ENCODE measurements at places on chromosomes 7 and 10.

DNA sequence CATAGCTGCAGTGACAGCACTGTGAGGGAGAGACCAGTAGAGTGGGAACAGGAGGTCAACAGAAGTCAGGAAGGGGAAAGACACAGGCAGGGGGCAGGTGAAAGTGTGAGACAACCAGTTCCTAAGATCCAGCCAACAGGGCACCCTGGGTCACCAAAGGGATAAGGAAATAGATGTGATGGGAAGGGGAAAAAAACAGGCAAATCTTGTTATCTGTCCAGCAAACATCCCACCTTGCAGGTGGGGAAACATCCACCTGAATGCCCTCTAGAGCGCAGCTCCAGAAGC lies 42.5 kb downstream of the DPCD start:
- DNase-seq: no peak

DNA sequence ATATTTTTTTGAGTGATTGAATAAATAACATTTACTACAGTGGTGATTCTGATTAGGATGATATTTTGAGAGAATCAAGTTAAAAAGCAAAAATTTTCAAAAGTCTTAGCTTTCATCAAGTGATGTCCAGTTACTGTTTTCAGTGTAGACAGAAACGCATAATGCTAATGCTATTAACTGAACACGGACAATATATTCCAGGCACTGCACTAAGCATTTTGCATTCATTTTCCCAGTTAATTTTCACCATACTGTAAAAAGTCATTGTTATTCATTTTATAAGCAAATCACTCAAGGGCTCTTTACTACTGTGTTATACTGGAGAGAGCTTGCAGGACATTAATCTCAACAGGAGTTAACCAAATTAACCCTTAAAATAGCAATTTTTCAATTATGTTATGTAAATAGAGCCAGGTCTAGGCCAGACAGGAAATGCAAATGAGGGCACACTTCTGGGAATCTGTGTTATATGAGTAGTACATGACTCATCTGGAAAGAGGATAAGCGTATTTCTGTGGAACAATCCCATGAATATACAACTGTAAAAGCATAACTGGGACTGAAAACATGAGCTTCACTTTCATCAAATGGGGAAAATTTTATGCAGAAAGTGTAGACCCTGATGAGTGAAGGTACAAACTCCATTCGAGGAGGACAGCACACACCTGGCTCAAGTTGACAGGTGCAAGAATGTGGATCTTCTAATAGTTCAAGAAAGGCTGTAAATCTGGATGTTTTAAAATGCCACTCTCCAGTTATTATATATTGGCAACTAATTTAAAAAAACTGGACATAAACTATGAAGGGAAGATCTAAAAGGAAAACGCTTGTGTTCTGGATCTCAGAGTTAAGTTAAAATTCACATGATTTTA lies 75.4 kb downstream of the ANK3 start:
- no peak for DNase-seq

DNA sequence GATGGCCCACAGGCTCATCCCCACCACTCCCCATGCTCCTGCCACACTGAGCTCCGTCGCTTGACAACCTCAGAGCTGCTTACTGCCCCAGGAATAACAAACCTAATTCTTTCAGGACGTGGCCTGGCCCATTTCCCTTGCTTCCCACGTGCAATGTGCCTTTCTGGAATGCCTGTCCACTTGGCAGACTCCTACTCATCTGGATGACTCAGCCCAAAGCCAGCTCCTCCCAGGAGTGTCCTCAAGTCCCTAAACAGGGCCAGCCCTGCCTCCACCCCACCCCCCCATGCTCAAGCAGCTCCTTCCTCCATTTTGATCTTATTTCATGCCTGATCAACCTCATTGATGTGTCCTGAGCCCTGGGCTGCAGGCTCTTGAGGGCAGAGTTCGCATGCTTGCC lies 164.9 kb upstream of the RNF32 start:
- no peak for DNase-seq

- peak; percentile 84 for DNase-seq
Measured at GRCh38 chr10:75402486-75403143, 1.1 kb upstream of the ZNF503 start.

GRCh38 chr7:119026391-119026790 lies 801.9 kb downstream of the ANKRD7 start:
- no peak for DNase-seq

GRCh38 chr10:96272316-96273280 lies 1.2 kb upstream of the BLNK start:
- DNase-seq: no peak

GRCh38 chr10:29820890-29821461 lies 186.2 kb upstream of the SVIL start:
- no peak for DNase-seq

DNA sequence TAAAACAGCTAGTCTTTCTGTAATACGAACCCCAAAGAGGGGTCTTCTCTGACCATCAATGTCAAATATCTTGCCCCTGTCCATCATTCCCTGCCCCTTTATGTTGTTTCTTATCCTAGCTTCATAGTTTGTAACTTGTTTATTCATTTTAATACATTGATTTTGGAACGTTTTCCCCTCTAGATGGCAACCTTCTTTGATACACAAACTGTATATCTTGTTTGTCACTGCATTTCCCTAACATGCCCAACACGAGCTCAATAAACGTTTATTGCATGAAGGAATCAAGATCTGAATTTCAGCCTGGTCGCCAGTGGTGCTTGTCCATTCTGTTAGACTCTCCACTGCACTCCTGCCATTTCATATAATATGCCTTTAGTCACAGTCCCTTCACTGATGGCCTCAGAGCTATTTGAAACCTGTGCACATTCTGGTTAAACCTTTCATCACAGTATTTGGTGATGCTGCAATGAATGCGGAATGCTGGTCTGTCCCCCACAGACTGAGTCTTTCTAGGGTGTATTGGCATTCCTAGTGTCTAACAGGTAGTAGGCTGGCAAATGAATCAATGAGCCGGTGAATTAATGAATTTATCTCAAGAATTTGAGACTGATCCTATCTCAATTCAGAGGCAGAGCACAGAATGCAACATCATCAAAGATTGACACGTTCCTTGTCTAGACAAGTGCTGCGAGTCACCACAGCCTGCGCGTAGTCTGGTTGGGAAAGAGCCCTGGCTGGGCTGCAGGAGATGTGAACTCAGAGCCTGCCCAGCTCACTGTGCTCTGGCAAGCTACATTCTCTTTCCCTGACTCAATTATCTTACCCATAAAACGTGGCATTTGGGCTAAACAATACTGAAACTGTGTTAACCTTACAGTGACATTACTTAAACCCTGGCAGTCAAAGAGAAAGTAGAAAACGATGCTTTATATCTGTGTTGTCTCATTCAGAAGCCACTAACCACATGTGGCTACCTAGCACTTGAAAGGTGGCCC lies 55.2 kb upstream of the FRMD4A start:
- DNase-seq: no peak

- no peak for DNase-seq
Measured at GRCh38 chr7:134774119-134774518, 5.3 kb upstream of the CALD1 start.

DNA sequence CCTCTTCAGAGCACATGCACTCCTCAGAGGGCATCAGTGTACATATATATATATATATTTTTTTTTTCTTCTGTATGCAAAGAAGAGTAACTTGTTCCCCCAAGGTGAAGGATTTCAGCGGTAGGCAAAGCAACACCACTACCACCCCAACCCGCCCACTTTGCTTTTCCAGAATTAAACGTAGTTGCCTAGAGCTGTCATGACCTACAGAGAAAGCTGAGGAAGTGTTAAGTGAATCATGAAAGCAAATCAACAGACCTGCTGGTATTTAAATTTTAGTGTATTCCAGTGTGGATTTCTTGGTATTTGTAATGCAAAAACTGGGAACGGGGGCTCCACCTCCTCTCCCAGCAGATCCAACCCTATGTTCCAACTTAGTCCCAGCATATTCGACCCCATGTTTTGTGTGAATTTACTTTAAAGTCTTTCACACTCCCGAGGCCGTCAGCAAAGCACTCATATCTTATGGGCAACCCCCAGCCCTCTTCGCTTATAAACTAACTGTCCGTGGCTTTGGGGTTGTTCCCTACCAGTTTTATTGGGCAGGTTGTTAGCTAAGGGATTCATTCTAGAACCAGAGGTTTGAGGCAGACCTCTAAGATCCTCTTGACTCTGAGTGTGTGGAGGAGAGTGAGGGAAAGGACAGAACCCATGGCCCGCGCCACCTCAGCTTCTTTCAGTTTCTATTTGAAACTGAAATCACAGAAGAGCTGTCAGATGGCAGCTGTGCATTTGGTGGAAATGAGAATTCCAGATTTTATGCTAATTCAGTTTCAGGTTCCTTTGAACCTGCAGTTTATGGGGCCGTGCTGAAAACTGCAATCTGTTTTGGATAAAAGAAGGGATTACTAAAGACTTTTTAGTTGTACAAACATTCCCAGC lies 450.2 kb upstream of the GALNT17 start:
- no peak for DNase-seq

DNA sequence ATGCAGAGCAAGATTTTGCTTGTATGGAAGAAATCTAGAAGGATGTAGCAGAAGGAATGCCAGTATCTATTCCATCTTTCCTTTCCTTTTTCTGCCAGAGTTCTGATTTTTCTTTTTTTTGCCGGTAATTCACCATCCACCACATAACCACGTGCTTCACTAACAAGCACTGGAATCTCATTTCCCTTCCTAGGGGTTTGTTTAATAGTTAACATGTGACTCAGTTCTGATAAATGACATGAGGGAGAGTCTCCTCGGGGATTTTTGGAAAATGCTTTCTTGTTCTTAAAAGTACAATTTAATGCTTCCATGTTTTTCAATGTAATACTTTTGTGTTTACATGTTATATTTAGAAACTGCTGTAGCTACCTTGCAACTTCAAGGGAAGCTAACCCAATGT lies 590.2 kb downstream of the SH2D4B start:
- DNase-seq: no peak

- DNase-seq: no peak
Measured at GRCh38 chr7:8322667-8323066, 60.7 kb upstream of the ICA1 start.

DNA sequence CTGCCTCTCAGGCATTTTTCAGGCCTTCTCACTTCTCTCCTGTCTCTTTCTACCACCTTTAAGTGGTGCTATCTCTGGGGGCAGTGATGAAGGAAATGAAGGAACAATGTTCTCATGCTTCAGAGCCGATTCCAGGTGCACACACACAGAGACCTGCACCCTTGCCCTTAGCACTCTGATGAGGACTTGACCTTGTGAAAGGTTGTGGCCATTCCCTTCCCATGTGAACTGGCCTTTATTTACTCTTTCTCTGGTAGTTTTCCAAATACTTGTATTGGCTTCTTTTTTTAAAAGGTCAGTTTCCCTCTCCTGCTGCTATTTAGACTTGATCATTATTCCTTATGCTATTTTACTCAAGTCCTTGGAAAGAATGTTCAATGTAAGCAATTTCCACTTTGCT lies 188.6 kb downstream of the MDFIC start:
- DNase-seq: no peak

DNA sequence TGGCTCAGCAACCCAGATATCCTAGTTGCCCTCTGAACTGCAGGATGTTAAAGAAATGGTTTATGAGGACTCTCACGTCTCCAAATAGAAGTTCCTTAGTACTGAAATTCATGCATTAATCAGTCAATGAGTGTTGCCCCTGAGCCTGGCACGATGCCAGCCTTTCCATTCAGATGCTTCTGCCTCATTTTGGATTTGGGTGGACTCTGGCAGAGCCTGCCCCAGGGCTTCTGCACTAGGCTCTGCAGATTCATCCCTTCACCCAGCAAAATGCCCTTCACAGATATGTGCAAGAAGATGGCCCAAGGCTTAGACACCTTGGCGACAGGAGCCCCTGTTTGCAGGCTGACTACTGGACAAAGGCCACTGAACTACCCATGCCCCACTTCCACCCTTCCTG lies 747.8 kb downstream of the GRID1 start:
- no peak for DNase-seq

- no peak for DNase-seq
Measured at GRCh38 chr7:48366096-48366495, 194.8 kb downstream of the ABCA13 start.

- no peak for DNase-seq
Measured at GRCh38 chr10:126806498-126806897, 98.7 kb upstream of the DOCK1 start.

Measured in SK-N-DZ (cell line).